Glutamatergic neuron (in vitro differentiated cells): ENCODE measurements at places on chromosomes 5 and 9. TPM values are rescaled to one million over a fixed set of nuclear protein-coding genes. Genes with fewer than 3 reads are reported as not detected.

The FAM169A gene
- total RNA-seq = 9.5 TPM

The GLRA1 gene
- 0.22 TPM for total RNA-seq

The ARL14EPL gene
- not detected for total RNA-seq

The AHRR gene
- 2.0 TPM for total RNA-seq

The CBY3 gene
- total RNA-seq = not detected

The POMT1 gene
- 108 TPM for total RNA-seq

The SPOCK1 gene
- 25.4 TPM for total RNA-seq

The DAPK1 gene
- 384 TPM for total RNA-seq

The CYLC2 gene
- total RNA-seq = not detected

The KIF27 gene
- total RNA-seq = 4.2 TPM

The TCF7 gene
- 5.8 TPM for total RNA-seq

The F2RL2 gene
- not detected for total RNA-seq

The CKMT2 gene
- 0.81 TPM for total RNA-seq

The ZFR gene
- 84.5 TPM for total RNA-seq

The F2RL1 gene
- 0.42 TPM for total RNA-seq

The MORN5 gene
- total RNA-seq = not detected

The CENPK gene
- total RNA-seq = 11.9 TPM

The CFAP157 gene
- 0.61 TPM for total RNA-seq

The CDH9 gene
- 3.6 TPM for total RNA-seq

The GPX8 gene
- 2.7 TPM for total RNA-seq

The CDX1 gene
- not detected for total RNA-seq

The NUTM2F gene
- not detected for total RNA-seq

The CPEB4 gene
- total RNA-seq = 104 TPM

The PCA3 gene
- total RNA-seq = not detected

The GNA14 gene
- total RNA-seq = 0.32 TPM

The GKAP1 gene
- 47.4 TPM for total RNA-seq

The DTWD2 gene
- 1.6 TPM for total RNA-seq

The ADRA1B gene
- total RNA-seq = 0.66 TPM

The FASTKD3 gene
- 7.4 TPM for total RNA-seq

The CD180 gene
- not detected for total RNA-seq

The IL7R gene
- total RNA-seq = not detected

The FAT2 gene
- total RNA-seq = 0.02 TPM

The ROR2 gene
- 51.1 TPM for total RNA-seq

The PLAC8L1 gene
- total RNA-seq = 2.2 TPM

The TRIM23 gene
- total RNA-seq = 17.6 TPM

The FAM81B gene
- not detected for total RNA-seq

The NR2F1 gene
- 0.37 TPM for total RNA-seq

The TMEM252 gene
- not detected for total RNA-seq

The GAS1 gene
- total RNA-seq = 6.1 TPM

The PRSS3 gene
- not detected for total RNA-seq

The PTGES gene
- total RNA-seq = 1.0 TPM

The GHR gene
- not detected for total RNA-seq

The PCDHGC3 gene
- 40.1 TPM for total RNA-seq

The CA9 gene
- total RNA-seq = not detected

The SYK gene
- 10.7 TPM for total RNA-seq

The CTNND2 gene
- total RNA-seq = 134 TPM

The PTGS1 gene
- 0.39 TPM for total RNA-seq

The RPL37 gene
- 840 TPM for total RNA-seq
